Central memory CD8-positive, alpha-beta T cell (primary cell): ENCODE measurements at places on chromosomes 11 and 22.
A peak's percentile ranks its signal among the peaks of the same experiment; 100 is the strongest.

- DNase-seq: no peak
Observed at GRCh38 chr22:49331878-49332277, 495.8 kb downstream of the BRD1 start.

GRCh38 chr11:86954269-86955110 lies 705 bp downstream of the FZD4 start:
- DNase-seq: no peak

GRCh38 chr11:116234989-116235568 lies 537.7 kb downstream of the BUD13 start:
- no peak for DNase-seq

GRCh38 chr11:13769188-13769587 lies 100.7 kb downstream of the FAR1 start:
- DNase-seq: no peak

- DNase-seq: no peak
Observed at GRCh38 chr11:31812383-31813381, 1.6 kb upstream of the PAX6 start.

GRCh38 chr11:27120211-27120610 lies 79.6 kb downstream of the BBOX1 start:
- DNase-seq: no peak

DNA sequence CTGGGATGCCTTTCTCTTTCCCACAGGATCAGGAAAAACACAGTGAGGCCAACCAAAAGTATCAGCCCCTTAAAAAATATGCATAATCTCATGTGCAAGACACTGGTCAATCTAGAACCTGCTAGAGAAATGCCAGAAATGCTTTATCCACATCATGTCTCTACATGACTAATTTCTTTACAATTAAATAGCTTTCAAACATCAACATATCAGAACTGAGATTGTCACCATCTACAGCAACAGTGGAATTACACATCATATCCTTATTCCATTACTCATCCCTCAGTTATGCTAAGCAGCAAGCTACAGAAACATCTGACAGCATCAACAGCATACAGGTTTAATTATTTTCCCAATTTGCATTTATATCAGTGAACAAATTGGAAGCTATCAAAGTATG lies 78.8 kb downstream of the DDIAS start:
- DNase-seq: no peak

DNA sequence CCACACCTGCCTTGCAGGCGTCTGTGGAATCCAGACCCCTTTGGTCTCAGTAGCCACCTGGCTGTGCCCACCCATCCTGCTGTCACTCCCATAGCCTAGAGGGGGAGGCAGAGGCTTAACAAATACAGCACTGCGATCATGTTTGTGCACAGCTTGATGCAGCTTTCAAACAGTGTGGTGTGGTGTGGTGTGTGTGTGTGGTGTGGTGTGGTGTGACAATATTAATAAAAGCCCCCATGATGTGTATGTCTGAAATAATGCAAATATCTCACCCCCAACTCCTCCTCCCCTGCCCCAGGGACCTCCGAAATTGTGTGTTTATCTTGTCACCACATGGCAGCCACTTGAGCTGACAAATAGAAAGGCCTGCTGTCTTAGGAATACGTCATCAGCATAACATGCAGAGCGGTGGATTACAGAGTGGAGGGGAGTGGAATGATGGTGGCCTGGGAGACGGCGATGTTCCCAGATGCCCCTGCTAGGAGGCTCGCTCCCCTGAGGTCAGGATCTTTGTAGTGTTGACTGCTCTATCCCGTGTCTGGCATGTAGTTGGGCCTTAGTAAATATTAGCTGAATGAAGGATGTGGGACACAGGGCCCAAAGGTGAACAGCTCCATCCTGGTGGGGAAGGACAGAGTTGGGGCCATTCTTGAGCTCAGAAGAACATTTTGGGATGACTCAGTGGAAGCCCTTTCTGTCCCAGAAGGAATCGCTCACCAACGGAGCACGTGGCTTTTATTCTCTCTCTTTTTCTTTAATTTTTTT lies 2.8 kb downstream of the PDXP start:
- DNase-seq: no peak

DNA sequence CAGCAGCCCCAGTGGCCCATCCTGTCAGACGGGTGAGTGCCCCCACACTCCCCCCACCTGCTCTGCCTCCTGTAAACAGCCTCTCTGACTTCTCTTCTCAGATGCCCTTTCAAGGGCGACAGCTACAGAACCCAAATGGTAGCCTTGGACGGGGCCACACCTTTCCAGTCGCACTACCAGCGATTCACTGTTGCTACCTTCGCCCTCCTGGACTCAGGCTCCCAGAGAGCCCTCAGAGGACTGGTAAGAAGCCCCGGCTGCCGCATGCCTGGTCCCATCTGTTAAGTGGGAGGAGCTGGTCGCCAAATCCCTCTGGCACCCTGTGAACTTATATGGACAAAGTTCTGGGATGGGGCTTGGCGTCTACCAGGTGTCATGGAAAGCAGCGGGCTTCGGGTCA lies 6.2 kb downstream of the ZP1 start:
- no peak for DNase-seq

DNA sequence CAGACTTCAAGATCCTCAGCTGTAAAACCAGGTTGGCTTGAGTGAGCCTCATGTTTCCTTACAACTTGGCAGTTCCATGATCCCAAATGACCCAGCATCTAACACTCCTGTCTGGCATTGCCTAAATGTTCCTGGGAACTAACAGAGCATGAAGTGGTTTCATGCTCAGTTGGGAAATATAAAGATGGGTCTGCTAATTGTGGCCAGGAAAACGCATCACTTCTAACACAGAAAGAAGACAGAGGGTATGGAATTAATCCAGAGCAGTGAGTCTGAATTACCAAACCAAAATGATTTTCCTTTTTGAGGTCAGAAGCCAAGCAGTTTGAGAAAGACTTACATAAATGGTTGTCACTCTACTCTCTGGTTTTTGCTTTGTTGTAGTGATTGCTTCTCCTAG lies 60.5 kb upstream of the MMP13 start:
- DNase-seq: no peak

- no peak for DNase-seq
Observed at GRCh38 chr11:118581057-118581456, 8.8 kb downstream of the ARCN1 start.

DNA sequence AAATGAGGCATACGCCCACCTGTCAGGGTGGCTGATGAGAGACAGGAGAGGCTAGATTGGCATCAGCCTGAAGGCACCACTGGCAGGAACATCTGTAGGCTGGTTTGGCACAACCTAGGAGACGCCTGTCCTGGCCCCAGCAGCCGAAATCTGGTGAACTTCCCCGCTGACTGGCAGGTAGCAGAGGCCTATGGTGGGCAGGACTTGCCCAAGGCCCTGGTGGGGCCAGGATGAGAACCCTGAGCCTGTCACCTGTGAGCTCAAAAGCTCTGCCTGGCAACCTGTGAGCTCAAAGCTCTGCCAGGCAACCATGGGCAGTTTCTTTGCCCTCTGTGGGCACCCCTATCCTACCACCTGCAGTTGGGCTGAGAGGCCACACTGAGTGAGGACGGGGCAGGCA lies 2.5 kb downstream of the DERL3 start:
- DNase-seq: no peak

- DNase-seq: no peak
Observed at GRCh38 chr11:12329797-12330196, 47.6 kb upstream of the PARVA start.

- DNase-seq: no peak
Observed at GRCh38 chr11:15635521-15635920, 520.8 kb downstream of the INSC start.

DNA sequence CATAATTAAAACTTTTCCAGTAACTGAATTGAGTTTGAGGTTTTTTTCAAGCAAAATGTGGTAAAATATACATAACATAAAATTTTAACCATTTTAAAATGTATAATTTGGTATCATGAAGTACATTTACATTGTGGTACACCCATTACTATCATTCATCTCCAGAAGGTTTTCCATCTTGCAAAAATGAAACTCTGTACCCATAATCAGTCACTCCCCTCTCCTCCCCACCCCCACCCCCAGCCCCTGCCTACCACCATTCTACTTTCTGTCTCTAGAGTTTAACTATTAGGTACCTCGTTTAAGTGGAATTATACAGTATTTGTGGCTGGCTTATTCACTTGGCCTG lies 63.7 kb downstream of the MICAL2 start:
- DNase-seq: no peak

- DNase-seq: no peak
Observed at GRCh38 chr22:37014835-37015586, 4.2 kb downstream of the TST start.

- peak; percentile 58 for DNase-seq
Observed at GRCh38 chr11:75214411-75214821, 26.2 kb upstream of the TPBGL start.

- DNase-seq: no peak
Observed at GRCh38 chr11:94793002-94793401, 24.8 kb downstream of the AMOTL1 start.
